Brain (organoid and tissue), 16 donors: ENCODE measurements at places on chromosomes 4 and X. TPM values are rescaled to one million over a fixed set of nuclear protein-coding genes. Genes with fewer than 3 reads are reported as not detected.

DNA sequence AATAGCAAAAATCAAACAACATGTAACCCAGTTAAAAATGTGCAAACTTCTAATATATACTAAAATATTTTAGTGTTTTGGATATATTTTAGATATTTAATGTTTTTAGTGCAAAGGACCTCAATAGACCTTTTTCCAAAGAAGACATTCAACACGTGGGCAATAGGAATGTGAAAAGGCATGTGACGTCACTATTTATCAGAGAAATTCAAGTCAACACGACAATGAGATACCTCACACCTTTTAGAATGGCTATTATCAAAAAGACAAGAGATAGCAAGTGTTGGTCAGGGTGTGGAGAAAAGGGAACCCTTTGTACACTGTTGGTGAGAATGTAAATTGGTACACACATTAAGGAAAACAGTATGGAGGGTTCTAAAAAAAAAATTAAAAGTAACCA lies 115.6 kb upstream of the FAM47B start:
- DNase-seq, result no peak

The FAM9B gene
- not detected for polyA plus RNA-seq

The SLIT2 gene
- polyA plus RNA-seq, result 20.1 TPM

DNA sequence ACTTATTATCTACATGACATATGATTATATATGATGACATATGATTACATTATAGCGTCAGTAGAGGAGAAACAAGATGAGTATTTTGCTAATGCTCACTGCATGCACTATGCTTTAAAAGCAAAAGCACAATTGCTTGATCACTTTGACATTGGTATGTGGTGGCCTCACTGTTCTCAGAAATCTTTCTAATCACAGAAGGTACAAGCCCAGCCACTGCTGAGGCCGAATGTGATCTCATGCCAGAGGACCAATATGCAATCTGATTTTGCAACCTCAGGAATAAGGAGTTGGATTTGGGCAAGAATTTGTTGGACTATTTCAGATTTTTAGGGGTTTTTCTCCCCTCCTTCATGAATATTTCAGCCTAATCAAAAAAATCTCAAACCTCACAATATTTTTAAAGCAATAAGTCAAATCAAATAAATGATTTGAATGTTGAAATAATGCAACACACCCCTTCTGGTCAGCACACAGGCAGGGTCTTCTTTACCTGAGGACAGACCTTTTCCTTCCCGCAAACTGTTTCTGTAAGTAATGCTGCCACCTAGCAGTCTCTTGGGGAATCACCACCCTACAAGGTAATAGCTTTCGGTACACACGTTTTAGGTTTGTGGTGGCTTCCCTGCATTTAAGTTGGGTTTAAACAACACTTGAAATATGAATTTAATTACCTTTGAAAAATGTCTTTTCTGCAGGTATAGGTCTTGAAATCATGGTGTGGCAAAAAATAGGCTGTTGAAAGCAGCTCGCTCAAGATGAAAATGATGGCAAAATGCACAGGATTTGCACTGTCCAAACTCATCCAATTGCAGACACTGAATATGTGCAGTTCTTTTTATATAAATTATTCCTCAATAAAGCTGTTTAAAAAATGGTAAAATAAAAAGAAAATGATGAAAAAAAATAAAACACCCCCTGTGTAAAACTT lies 4.8 kb upstream of the CXCL13 start:
- peak; percentile 41 for DNase-seq

The IBSP gene
- polyA plus RNA-seq, result not detected

The HPGD gene
- 0.61 TPM for polyA plus RNA-seq

The EXOC1L gene
- not detected for polyA plus RNA-seq

GRCh38 chr4:108601532-108601931 lies 18.8 kb upstream of the RPL34 start:
- DNase-seq, result no peak
